ENCODE measurements at places on chromosomes 6 and 20.

GRCh38 chr6:110560239-110561007 is 84.0 kb upstream of the SLC22A16 start:
- DNase-seq, result no peak

DNA sequence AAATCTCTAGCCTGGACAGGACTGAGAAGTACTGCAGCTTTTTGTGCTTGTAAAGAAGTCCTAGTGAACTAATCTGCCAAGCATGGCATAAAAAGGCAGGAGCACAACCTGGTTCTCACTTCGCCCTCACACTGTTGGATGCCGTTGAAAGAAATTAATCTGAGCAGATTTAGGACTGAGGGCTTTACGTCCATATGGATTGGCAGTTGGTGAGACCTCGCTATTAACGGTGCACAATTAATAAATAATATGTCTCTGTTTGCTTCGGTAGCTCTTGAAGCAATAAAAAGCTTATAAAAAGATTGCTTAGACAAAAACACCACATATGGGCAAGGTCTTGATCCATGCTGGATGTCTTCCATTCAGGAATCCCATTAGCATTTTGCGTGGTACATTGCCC is 185.6 kb upstream of the EPHA7 start:
- no peak for DNase-seq

GRCh38 chr6:150632785-150633485 is 33.2 kb downstream of the PLEKHG1 start:
- no peak for DNase-seq

DNA sequence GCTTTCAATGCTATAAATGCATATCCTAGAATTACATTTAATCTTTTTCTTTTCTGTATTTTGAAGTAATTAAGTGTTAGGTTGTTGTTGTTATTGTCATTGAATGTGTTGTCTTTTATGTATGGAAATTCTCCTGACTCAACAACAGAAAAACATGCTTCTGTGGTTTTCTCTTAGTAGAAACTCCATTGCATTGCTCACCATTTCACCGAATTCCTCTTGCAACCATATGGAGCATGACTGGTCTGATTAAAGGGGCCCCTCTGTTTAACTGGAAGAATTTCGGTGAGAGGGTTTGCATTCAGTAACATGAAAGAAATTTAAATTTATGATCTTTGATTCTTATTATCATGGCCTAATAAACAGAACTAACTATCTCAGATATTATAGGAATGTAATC is 454.3 kb upstream of the JARID2 start:
- DNase-seq, result no peak

DNA sequence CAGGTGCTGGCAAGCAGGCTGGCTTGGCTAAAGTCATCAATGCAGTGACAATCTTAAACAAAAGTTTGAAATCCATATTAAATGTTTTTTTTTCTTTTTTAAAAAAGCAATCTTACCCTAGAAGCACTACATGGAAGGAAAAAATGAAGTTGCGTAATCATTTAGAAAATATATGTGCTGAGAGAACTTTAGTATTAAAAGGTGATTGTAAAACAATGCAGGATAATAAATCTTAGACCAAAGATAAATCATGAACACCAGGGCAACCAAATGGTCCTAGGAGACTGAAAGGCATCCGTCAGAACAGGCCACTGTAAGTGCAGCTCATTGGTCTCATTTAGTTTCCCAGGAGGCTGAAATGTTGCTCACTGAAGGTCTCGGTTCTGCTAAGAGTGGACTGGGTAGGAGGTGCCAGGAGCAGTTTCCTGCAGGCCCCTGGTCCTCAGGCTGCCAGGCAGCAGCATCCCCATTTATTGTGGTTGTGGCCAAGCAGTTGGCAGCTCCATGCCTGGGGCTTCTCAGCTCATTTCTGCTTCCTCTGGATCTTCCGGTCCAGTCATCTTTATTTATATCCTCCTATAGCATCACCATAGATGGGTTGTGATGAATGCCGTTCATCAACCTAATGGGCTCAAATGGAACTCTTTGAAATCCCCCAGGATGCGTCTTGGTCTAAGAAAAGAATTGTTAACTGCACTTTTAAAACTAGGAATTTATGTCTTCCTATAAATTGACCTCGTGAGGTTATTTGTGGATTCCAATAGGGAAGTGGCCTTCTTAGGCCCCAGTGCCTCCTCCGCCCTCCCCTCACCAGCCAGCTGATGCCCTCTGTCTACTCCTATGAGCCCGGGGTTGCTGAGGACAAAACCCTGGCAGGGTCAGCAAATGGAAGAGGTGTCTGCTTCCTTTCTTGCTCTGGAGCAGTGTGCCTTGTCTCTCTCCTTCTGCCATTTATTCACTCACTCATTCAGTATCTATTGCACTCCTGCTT is 269.0 kb downstream of the UST start:
- DNase-seq, result no peak

DNA sequence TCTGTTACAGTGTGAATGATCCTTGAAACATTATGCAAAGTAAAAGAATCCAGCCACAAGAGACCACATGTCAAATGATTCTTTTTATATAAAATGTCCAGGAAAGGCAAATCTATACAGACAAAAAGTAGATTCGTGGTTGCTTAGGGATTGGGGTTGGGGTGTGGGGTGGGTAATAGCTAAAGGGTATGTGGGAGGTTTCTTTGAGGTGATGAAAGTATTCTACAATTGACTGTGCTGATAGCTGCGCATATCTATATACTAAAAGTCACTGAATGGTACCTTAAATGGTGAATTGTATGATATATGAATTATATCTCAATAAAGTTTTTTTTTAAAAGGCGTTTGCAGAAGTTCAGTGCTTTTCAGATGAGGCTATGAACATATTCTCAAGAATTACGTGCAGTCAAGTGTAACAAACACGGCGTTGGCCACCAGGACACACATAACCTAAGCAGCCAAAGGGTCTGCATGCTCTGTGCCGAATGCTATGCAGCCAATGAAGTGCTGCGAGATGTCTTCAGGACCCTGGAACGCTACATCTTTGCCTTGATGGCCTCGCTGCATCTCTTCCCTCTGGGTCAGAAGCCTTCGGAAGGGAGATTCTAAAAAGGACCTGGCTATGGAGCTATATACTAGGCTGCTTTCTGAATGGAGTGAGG is 96.9 kb downstream of the SCML4 start:
- no peak for DNase-seq

GRCh38 chr6:159606786-159607185 is 86.3 kb downstream of the SOD2 start:
- no peak for DNase-seq

GRCh38 chr6:37551867-37552266 is 52.2 kb upstream of the CCDC167 start:
- no peak for DNase-seq

DNA sequence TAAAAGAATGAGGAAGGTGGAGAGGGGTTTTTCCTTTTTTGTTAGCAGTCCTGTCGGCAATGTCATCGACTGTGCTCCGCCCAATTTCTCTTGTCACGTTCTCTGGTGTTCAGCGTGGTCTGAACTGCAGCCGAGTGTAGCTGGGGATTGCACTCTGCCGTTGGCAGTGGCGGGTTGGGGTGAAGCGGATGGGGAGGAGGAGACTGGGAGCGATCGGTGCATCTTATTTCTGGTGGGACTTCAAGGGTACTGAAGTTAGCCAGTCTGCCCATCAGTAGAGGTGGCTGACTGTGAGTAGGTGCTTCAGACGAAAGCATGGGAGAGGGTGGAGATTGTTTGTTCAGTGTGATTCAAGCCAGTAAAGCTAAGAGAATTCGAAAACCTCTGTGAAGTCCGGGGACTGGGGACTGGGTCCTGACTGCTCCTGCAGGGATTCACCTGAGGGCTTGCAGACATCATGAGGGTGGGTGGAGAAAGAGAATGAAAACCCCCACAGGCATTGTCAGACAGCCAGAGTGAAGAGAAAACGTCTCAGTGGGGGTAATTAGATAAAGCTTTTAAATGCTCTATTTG is 5.1 kb downstream of the RREB1 start:
- no peak for DNase-seq

DNA sequence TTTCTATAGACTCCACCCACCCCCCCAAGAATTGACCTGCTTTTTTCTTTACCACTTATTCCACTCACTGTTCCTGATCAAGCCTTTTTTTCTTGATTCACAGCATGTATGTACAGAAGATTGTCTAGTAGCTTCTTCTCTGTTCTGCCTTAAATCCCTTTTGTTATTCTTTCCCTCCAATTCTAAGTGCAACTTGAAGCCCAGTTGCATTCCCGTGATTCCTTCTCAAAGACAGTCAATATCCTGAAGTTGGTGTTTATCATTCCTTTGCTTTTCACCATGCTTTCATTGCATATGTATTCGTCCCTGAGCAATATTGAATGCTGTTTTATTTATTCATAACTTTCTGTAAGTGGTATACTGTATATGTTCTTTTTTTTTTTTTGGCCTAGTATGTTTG is 21.0 kb downstream of the XRN2 start:
- no peak for DNase-seq

DNA sequence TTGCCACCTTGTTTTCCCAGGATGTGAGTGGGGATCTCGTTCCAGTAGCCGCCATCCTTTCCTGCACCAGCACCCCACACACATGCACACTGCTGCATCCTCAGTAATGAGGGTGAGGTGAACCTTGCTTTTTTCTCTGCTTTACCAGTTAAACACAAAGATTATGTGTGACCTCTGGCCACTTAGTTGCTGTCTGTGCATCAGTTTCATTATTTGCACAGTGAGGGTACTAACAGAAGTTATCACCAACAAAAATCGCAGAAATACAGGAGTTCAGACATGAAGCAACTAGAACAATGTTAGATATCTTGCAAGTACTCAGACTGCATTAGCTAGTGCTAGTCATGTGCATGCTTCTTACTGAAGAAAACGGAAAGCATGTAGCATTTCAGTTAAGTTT is 17.4 kb upstream of the DACT2 start:
- DNase-seq, result no peak

GRCh38 chr6:167150941-167151549 is 6.7 kb downstream of the GPR31 start:
- no peak for DNase-seq

GRCh38 chr6:4174042-4174441 is 38.7 kb upstream of the ECI2 start:
- DNase-seq, result no peak

- DNase-seq, result no peak
These were observed 92.9 kb upstream of the TOX2 start for GRCh38 chr20:43821795-43822194.

GRCh38 chr20:63707558-63708300 is at the start of the genes ARFRP1 and ZGPAT:
ARFRP1 (minus strand) TSS chr20:63707976; CDS start chr20:63707091, 885 bp downstream.
ZGPAT (plus strand) TSS chr20:63708039; CDS start chr20:63708581, 542 bp downstream.
- peak; percentile 85 for DNase-seq

DNA sequence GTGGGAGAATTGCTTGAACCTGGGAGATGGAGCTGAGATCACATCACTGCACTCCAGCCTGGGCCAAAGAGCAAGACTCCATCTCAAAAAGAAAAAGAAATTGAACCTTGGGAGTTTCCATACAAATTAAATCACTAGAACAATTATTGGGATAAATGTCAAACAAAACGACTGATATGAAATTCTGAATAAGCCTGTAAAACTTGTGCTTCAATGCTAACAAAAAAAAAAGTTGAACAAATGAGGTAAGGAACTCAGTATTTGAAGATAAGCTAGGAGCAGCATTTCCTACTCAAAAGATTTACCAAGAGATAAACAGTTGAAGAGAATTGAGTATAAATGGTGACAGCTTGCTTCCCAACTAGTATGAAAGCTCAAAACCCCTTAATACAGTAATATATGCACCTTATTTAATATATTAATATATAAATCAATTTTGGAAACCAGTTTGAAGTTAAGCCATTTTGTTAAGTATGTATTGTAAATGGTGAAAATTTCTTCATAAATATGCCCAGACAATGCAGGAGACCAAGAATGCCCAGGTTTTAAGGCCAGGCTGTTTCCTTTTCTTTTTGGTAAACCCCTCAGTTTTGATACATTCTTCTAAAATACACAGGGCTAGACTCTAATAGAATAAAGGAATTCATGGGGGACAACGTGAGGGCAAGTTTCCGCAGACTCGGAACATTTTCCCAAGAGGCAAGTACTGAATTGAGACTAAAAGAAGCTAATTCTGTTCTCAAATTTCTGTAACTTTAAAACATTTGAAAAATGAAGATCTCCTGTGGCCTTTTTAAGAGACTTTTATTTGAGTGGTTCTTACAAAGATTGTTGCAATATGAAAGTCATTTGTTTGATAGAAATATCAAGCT is 3.9 kb downstream of the ROMO1 start:
- DNase-seq, result no peak

GRCh38 chr6:45495429-45496084 is 117.8 kb upstream of the SUPT3H start:
- DNase-seq, result no peak

GRCh38 chr6:138590796-138591709 is 91.8 kb upstream of the NHSL1 start:
- DNase-seq, result peak; percentile 59

DNA sequence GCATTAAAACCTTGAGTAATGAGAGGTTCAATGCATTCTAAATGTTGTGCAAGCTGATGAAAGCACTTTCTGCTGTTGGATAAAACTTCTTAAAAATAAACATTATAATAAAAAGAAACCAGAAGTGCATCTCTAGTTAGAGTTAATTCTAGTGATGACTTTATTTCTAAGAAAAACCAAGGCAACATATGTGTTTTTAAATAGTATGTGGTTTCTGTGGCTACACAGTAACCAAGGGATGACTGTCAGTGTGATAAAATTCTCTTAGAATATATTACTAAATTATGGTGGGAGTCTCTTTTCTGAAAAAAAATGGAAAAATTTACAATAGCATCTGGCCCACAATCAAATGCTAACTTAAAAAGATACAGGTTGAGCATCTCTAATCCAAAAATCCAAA is 117.0 kb downstream of the ME1 start:
- no peak for DNase-seq

- no peak for DNase-seq
These were observed 35.5 kb downstream of the SESN1 start for GRCh38 chr6:109059153-109059552.

DNA sequence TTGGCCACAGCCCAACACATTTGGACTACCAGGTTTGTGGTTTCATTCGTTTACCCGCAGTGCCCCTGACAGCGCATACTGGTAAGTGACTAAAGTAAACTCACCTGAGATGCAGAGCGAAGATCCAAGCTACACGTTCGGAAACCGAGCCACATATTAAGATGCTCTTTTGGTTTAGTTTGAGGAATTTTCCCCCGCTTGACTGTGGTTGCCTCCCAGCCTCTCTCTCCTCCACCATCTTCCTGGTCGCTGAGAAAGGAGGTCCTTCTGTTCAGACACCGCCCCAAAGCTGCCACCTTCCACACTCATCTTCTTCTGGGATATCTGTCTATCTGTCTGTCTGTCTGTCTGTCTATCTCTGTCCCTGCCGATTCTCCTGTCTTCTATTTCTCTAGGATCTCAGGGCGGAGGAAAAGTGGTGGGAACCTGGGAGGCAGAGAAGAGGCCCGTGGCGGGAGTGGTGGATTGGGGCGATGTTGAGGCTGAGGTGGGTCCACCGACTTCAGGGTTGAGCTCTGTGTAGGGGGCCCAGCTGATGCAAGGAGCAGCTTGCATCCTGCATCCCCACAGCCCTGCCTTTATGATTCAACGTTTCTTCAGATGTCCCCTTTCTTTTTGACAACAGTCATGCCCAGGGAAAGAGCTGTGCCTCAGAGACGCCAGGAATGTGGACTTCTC is 196.9 kb upstream of the ZNF184 start:
- no peak for DNase-seq

- DNase-seq, result no peak
These were observed 33.6 kb downstream of the GFOD1 start for GRCh38 chr6:13453771-13454251.

Measured in hepatic stellate cell (primary cell).